ENCODE measurements at places on chromosomes 7 and 10.

DNA sequence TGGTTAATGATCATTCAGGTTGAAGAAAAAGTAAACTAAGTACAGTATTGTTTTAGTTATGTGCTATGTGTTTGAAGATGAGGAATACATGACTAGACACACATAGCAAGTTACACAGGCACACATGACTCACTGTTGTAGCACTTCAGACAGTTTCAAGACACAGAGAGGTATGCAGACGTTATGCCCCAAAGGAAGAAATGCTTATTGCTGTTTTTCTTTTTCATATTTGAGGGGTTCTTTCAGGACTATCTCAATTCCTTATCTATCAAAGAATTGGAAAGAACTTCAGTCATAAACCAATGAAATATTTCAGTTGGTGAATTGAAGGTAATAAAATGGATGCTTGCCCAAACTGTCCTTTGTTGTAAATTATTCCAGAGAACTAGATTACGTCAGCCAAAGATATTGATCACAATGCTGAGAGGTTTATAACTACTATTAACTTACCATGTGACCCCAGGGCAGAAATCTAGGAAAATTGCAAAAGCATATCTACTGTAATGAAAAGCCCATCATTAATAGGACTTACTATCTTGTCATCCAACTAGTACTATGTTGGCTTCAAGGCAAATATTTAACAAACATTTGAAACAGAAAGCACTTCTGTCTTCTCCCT, 61.2 kb upstream of the CAPZA2 start:
- no peak for DNase-seq

DNA sequence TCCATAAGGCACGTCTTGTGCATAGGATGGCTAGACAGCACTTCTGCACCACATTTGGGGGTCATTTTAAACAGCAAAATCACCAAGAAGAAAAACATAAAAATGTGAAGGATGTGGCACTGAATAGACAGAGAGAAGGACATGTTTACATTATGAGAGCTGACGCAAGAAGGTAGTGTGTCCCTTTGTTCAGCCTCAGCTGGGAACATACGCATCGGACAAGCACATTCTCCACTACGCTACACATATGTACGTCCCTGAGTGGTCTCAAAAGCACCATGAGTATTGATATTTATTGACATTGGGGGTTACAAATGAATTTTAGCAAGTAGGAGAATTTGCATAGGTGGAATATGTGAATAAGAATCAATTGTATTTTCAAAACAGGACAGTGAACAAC, 20.2 kb downstream of the DDC start:
- no peak for DNase-seq

- DNase-seq: no peak
Observed at GRCh38 chr10:92787557-92788152, 60.7 kb upstream of the EXOC6 start.

- DNase-seq: no peak
Observed at GRCh38 chr7:116630357-116630756, 41.6 kb upstream of the MET start.

DNA sequence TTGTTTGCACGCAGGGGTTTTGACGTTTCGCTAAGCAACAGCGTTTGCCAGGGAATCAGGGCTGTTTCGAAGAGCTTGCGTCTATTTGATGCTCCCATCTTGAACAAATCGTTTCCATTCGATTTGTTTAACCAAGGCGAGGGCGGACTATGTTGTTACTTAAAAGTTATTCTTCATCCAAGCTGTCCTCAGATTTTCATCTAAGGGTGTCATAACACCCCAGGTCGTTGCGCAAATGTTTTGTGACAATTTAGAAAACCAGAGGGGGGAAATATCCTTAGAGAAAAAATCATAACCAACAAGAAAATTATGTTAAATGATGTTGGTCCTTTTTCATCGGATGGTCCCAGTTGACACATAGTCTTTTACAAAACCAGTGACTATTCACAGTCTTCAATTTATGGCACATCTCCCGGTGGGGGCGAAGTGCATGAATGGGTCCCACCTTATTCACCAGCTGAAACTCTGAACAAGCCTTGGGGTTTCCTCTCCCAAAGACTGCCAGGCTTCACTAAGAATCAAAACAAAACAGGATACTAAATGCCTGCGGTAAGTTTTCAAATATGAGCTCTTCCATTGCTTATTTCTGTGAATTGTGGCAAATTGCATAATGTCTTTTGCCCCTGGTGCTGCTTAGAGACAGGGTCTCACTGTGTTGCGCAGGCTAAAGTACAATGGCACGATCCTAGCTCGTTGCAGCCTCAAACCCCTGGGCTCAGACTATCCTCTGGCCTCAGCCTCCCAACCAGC, 109.9 kb downstream of the REEP3 start:
- DNase-seq: no peak

DNA sequence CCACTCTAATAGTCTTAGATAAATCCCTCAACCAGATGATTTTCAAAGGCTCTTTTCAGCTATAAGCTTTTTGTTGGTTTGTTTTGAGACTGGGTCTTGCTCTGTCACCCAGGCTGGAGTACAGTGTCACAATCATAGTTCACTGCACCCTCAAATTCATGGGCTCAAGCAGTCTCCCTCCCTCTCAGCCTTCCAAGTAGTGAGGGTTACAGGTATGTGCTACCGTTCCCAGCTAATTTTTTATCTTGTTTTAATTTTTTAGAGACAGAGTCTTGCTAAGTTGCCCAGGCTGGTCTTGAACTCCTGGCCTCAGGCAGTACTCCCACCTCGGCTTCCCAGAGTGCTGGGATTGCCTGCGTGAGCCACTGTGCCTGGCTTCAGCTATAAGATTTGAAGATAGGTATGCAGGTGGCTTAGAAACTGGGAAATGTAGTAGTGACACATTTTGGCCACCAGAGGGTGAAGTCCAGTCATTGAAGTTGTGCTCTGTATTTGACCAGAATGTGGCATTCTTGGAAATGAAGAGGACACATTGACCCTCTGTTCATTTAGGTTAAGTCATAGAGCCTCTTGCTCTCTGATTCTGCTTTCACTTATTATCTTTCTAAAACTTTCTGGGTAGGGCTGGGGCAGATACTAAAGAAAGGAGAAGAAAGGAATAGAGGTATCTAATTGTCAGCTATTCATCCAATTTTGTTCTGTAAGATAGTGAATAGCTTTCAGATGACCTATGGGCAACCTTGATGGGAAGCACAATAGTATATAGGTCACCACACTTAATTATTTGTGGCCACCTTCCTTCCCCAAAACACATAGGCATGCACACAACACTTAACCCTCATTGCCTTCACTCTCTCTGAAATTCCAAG, 36.0 kb downstream of the R3HCC1L start:
- DNase-seq: peak; percentile 46

DNA sequence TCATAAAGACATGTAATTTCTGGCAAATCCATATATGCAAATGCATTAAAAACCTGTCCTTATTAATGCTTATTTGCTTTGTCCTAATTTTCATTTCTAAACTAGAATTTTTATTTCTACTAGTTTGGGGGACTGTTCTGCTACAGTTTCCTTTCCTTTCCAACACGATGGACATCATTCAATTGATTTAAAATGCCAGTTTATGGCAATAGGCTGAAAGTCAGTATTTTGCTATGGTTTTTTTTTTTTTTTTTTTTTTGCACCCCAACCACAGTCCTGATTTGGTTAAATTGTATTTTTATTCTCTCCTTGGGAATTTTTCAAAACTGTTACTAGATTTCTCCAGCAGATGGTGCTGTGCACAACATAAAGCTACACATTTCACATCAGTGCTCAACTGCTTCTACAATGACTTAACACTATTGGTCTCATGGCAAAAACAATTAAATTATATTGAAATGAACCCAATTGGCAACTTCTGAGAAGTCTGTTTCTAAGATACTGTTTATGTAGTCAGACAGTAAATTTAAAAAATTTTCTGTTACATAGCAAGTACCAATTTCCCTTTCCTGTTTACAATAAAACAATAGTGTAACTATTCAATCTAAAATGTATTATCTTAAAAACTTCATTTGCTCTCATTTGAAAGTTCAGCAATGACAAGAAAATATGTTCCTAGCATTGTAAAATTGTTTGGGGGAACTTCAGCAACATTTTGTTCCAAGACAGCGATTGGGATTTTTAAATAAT, 193.8 kb upstream of the CCDC6 start:
- no peak for DNase-seq

GRCh38 chr7:5549096-5549763, 125.6 kb upstream of the TNRC18 start:
- DNase-seq: no peak

- DNase-seq: no peak
Observed at GRCh38 chr7:33395340-33395739, 266.0 kb downstream of the BBS9 start.

DNA sequence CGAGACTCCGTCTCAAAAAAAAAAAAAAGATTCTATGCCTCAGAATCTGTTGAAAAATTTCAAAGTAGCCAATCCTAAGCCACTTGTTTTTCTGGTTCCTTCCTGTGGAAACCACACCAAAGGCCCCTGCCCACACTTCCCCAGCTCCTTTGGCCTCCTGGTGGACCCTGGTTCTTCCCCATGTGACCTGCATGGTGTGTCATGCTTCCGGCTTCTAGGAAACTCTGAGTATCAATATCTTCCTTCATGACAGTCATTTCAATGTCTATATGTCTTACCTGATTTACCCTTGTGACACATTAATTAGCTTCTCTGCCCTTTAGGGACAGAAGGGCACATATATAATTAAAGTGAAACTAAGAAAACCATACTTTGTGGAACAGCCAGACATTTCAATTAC, 80.4 kb upstream of the GRB10 start:
- no peak for DNase-seq

GRCh38 chr10:58175990-58176900, 91.4 kb downstream of the IPMK start:
- no peak for DNase-seq

GRCh38 chr10:43821103-43821502, 172.4 kb upstream of the ZNF32 start:
- DNase-seq: no peak

DNA sequence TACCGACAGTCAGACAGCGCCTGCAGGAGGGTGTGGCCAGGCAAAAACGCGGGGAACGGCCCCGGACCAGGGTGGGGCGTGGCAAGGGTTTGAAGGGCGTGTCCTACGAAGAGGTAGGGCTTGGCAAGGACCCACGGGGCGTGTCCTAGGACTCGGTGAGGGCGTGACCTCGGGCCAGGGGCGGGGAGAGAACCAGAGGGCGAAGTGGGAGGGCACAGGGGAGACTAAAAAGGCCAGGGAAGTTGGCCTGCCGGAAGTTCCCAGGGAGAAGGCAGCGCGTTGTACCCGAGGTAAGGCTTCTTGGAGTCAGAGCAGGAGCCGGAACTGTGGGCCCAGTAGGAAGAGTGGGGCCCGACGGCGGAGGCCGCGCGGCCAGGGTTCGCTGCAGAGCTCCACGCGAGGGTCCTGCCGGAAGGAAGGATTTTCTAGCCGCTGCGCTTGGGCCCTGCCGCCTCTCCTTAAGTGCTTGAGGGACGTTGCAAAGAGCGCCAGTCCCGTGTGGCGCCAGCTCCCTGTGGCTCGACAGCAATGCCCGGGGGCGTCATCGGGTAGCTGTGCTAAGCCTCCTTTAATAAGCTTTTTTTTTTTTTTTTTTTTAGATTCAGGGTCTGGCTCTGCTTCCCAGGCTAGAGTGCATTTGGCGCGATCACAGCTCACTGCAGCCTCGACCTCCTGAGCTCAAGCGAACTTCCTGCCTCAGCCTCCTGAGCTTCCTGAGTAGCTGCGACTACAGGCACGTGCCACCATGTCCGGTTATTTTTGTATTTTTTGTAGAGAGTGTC, at the start of gene PTER:
PTER (plus strand) TSS at position 253 of the 782 bp plus-strand sequence. CDS start 47,375 bp downstream, outside the sequence.
- DNase-seq: peak; percentile 95

GRCh38 chr7:156147756-156148504, 335.7 kb upstream of the SHH start:
- no peak for DNase-seq

GRCh38 chr7:147089051-147089461, 972.5 kb downstream of the CNTNAP2 start:
- DNase-seq: no peak

DNA sequence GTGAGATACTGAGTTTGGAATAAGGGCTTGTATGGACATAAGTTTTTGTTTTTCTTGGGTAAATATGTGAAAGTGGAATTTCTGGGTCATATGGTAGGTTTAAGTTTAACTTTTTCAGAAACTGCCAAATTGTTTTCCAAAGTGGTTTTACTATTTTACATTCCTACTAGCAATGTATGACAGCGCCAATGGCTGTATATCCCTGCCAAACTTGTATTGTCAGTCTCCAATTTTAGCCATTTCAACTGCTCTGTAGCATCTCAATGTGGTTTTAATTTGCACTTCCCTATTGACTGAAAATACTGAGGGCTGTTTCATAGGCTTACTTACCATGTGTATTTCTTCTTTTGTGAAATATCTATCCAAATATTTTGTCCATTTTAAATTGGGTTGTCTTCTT, 90.5 kb upstream of the ZNF32 start:
- DNase-seq: no peak

DNA sequence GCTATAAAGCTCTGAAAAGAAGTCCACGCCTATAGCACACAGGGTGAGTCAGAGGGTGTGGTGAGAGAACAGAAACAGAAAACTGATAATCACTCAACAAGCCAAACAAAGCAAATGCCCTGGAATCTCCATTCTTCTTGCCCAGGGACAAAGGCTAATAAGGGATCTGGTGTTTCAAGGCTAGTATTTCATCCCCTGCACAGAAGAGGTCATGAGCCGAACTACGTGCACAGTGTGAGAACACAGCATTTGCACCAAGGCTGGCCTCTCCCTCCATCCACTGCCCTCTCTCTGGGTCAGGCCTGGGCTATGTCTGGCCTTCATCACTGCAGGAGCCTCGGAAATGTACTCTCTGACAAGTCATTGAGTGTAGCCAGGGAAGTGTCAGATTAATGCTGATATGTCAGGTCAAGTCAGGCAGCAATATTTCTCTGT, 42.7 kb downstream of the PRR15 start:
- DNase-seq: no peak

DNA sequence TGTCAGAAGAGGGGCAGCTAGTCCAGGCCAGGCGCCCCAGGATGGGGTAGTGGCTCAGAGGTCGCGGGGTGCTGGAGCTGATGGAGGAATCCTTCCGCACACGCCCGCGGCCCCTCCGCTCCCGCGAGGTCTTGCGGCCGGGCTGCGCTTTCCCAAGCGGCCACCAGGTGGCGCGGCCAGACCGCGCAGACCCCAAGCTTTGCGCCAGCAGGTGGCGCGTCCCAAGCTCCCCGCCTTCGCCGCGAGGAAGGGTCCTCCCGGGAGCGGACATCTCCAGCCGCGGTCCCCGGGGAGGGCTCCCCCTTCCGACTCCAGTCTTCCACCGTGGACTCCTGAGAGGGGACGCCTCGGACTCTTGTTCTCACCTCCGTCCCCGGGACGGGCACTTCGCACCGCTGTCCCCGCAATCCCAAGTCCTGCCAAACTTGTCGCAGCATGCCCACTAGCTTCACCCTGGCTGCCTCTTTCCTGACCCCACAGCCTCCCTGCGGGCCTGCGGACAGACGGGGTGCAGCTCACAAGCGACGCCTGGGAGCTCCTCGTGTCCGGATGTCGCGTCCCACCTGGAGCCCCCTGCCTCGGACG, 19.4 kb downstream of the KCNK18 start:
- DNase-seq: peak; percentile 93

Measured in H1 (cell line).